Cortex of kidney (tissue), 1 donor: ENCODE measurements at places on chromosomes 2 and 18.

DNA sequence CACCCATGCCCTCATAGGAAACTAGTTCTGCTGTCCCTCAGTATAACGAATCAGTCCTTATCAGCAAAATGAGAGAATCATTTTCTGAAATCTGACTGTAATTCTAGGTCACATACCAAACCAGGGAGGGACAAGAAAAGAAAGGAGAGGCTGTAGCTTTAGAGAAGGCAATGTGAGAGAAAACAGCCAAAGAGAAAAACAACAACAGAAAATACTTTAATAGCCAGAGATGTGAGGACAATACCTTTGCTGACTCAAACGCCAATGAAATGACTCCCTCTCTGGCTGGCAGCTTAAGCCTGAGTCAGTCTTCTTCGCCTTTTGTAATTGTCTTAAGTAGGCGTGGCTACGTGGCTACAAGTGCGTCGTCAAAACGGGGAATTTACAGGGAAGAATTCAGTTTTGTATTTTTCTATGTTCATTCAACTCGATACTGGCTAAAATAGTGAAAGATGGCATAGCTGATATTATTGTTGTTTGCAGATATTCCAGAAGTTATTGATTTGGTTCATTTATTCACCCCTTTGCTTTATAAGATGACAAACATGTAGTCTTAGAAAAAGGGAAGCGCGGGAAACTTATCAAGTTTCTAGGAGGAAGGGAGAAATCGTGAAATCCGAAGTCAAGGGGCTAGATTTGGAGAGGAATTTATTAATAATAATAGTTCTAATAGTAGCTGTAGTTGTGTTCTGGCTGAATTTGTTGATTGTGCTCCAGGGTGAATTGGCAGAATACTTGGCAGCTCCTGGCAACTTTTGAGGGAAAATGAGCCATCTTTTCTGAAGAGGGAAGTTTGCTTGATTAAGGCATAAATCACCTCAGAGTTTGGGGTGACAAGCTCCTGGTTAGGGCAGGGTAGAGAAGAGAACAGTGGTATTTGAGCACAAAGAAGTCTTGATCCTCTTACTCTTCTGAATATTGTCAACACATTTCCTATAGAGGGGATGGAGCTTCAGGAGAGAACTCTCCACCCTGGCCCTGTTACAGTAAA lies at the start of gene IL1A:
TSS of gene IL1A (minus strand) at position 295 of the 991 bp plus-strand sequence. CDS start 723 bp downstream, outside the sequence.
- no peak for DNase-seq

GRCh38 chr18:32530947-32531651 lies 60.4 kb upstream of the GAREM1 start:
- no peak for DNase-seq

GRCh38 chr2:183389546-183390080 lies 265.4 kb downstream of the NUP35 start:
- no peak for DNase-seq

DNA sequence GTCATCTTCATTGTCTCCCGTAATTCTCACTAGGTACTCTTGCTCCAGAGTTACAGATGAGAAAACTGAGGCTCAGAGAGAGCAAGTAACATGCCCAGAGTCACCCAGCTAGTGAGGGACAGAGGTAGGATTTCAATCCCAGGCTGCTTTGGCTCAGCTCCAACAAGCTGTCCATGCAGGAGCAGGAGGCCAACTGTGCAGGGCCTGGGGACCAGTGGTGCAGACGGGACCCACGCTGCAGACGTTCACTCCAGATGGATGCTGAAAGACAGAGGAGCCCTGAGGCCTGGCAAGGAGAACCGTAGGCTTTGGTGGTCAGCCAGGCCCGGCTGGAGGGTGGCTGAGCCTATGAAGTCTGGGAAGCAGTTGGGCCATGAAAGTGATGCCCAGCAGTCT lies 102.6 kb downstream of the MCFD2 start:
- DNase-seq: no peak

DNA sequence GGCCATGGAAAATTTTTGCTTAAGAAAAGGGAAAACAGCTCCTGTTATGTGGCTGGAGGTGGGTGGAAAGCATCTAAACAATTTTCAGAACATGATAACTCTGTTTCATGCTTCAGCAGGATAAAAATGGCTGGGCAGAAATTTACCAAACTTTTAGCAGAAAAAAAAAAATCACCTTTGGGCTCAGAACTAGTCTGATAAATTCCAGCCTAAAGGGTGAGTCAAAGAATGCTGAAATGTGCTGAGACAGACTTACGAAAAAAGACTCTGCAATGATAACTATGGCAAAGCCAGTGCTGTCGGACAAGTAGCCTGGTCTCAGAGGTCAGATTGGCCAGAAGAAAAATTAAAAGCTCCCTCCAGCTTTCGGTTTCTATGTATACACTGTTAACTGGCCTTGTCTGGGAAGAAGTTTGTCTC lies 123.6 kb downstream of the LRATD1 start:
- no peak for DNase-seq
